ENCODE measurements at places on chromosomes 4 and X.
A peak's percentile ranks its signal among the peaks of the same experiment; 100 is the strongest.

GRCh38 chrX:152445926-152446325 is 5.2 kb downstream of the GABRA3 start:
- DNase-seq = no peak

DNA sequence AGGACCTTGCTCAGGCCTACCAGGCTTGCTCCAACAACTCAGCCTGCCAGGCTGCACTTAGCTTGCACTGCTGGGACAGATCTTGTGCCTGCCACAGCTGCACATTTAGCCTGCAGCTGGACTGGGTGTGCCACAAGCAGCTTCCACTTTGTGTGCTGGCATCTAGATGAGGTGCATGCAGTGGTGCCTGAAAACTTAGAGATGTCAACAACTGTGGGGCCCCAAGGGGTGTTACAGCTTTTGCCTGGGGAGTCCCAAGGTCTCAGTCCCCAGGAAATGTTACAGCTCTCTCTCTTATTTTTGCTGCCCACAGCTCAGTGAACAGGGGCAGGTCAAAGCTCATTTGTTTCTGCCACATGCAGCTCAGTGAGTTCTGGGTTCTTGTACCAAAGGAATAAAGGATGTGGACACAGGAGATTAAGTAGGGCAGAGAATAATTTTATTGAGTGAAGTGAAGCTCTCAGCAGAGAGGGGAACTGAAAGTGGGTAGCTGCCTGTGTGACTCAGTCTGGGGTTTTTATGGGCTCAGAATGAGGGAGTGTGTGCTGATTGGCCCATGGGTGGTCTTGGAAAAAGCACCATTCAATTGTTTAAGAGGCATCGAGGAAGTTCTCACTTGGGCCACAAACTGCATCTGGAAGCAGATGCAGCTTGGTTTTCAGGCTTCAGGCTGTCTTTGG is 828.3 kb downstream of the TECRL start:
- no peak for DNase-seq

DNA sequence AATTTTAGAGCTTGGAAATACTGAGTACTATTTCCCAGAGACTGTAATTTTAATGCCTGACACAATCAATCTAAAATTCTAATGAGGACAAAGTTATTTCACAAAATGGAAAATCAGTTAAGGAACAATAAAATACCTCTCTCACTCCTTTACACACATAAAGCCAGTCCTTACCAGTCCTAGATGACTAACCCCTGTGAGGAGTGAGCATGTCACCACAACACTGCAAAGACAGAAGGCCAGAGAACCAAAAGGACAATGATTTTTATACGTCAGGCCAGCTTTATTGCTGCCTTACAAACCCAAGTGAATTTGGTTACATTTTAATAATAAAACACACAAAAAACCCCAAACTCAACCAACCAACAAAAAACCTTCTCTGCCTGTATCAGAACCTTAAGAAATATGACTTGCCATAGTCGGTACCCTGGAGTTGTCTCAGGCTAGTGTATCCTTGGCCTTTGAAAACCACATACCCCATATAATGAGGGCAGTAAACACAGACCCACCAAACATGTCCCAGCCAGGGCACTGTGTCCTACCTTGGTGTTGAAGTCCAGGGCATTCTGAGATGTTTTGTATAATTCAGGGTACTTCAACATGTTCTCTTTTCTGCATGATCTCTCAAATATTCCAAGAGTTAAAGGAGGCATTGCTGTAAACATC is 57.6 kb downstream of the SHISA3 start:
- no peak for DNase-seq

DNA sequence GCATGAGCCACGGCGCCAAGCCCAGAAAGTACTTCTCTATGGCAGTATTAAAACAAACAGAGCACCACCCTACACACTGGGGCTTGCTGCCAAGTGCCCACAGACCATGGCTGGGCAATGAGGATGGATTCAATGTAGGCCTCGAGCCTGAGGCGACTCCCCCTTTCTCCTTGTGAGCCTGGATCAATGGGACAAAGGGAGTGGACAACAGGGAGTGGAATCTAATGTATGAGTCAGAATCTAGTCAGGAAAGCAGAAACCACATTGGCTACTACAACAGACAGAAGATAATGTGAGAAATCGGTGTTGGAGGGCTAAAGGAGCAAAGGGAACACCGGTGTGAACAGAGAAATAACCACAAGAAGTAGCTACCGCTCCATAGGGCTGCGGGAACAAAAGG is 37.7 kb upstream of the OCIAD2 start:
- no peak for DNase-seq

DNA sequence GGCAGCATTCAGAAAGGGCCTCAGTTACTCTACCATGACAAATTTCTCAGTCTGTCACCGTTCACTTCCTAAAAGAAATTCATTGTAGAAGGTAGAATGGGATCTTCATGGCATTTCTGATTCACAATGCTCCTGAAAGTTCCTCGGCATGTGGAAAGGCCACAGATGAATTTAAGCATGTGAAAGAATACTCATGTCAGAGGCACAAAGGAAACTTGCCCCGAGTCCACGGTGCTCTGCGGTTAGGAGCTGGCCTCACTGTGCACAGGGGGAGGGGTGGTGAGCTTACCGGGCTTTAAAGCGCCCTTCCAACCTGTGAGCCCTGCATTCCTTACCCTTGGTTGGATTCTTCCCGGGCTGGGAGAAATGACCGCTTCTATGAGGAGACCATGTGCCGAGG is 9.3 kb downstream of the TKTL1 start:
- DNase-seq = no peak

- DNase-seq = no peak
Measured at GRCh38 chr4:41556526-41556925, 18.6 kb downstream of the LIMCH1 start.

- no peak for DNase-seq
Measured at GRCh38 chr4:6781561-6781960, 966 bp upstream of the KIAA0232 start.

GRCh38 chr4:16496501-16496900 is 270.2 kb upstream of the TAPT1 start:
- peak; percentile 47 for DNase-seq

GRCh38 chr4:53490965-53491622 is 100.2 kb downstream of the LNX1 start:
- peak; percentile 94 for DNase-seq

DNA sequence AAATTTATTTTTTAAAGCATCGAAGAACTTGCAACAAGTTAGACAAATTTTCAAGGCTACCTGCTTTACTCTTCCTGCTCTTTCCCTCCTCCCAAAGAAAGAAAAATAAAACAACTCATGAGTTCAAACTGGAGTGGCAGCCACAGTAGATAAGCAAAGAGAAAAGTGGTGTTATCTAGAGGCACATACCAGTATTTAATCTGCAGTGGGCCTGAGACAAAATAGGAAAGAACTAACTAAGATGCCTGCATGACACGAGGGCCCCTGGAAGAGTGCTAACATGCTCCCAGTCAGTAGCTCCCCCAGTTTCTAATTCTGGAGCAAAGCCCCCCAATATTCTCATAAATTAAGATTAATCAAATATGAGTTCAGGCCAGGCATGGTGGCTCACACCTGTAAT is 7.9 kb downstream of the ARL9 start:
- DNase-seq = no peak

GRCh38 chr4:87529187-87529586 is at the start of gene SPARCL1:
TSS of gene SPARCL1 (minus strand) at chr4:87529376. CDS start at chr4:87499574, 29,802 bp downstream.
- no peak for DNase-seq

DNA sequence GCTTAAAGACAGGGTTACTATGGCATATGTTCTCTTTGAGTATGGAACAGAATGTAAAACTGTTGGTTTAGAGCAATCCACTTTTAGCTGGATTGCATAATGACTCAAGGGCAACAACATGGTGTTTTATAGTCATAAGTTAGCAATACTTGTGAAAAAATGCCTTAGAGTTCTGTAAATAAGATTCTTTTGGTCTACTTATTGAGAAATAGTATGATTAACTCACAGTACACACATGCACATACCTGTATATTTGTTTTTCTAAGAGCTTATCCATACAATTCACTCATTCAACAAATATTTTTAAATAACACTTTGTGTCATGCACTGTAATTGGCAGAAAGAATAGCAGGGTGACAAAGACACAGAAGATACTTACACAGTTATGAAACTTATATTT is 1415.5 kb downstream of the PCDH7 start:
- DNase-seq = peak; percentile 27
